D721Med (cell line): ENCODE measurements at places on chromosomes 4 and X.

GRCh38 chr4:38084877-38085711, 124.9 kb downstream of the PTTG2 start:
- no peak for DNase-seq

DNA sequence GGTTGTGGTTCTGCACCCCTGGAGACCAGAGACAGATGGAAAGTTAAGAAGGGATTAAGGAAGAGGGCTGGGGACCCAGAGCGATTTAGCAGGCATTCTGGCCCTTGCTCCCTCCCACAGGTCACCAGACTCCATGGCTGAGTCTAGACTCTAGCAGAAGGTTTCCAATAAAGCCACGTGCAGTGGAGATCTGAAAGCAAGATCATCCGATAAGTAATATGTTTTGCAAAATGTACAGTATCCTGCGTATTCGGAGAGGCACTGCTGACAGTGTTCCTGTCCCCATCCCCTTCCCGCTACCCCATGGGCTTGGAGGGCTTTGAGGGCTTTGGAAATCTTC, 531 bp upstream of the GPRIN3 start:
- peak; percentile 67 for DNase-seq

- no peak for DNase-seq
These were observed 15.9 kb upstream of the NOCT start for GRCh38 chr4:138999666-139000065.

DNA sequence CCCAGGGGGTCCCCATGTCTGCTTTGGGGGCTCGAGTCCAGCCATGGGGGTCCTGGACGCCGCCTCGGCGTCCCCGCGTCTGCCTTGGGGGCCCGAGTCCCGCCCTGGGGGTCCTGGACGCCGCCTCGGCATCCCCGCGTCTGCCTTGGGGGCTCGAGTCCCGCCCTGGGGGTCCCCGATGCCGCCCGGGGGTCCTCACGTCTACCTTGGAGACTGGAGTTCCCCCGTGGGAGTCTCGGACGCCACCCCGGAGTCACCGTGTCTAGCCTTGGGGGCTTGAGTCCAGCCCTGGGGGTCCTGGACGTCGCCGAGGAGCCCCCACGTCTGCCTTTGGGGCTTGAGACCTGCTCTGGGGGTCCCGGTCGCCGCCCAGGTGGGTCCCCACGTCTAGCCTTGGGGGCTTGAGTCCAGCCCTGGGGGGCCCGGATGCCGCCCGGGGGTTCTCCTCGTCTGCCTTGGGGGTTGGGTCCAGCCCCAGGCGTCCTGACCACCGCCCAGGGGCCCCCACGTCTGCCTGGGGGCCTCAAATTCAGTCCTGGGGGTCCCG, 1.1 kb upstream of the GTPBP6 start:
- no peak for DNase-seq

GRCh38 chrX:12877386-12877785, 10.5 kb downstream of the TLR7 start:
- no peak for DNase-seq

GRCh38 chrX:152942077-152942442, 44.2 kb downstream of the ZNF185 start:
- no peak for DNase-seq

DNA sequence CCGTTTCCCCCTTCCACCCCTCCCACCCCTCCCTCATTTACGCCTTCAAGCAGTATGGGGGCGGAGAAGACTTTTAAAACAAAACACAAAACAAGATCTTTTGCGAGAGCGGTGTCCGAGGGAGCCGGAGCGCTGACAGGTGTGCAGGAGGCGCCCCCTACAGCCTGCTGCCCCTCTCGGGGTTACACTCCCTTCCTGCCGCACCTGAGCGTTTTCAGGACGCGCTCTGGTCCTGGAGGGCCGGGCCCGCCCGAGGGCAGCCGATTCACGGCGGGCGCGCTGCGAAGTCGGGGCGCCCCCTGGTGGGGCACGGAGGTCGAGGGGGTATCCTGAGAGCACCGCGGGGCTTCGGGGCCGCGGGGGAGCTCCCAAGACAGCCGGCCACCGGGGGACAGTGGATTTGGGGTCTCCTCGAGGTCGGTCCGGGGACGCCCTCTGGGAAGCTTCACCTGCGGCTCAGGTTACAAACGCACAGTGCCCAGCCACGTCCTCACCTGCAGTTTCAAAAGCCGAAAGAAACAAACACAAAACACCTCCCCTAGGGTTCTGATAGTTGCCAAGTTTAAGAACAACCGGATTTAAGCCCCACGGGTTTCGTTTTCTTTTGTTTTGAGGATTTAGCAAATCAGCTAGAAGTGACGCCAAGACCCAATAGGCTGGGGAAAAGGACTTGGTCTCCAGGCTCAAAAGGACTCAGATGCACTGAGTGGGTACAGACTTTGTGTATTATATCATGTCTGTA, 8.0 kb upstream of the NEUROG2 start:
- no peak for DNase-seq

GRCh38 chr4:113584407-113585150, 177.0 kb downstream of the CAMK2D start:
- no peak for DNase-seq

DNA sequence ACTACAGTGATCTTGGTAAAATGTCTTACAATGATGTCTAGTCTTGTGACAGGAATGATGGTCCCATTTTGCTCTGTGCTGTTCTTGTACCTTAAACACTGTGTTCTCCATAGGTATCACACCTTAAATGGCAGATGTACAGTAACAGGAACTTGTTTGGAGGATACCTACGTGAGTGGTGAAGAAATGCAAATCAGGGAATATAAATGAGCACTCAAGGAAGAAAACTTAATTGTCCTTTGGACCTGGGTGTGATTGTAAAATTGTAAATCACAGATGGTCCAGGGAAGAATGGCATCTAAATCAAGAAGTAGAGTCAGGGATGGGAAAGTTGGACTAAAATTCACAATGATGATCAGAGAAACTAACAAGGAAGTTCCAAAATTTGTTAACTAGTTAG, 12.7 kb downstream of the HPGDS start:
- DNase-seq, result no peak

DNA sequence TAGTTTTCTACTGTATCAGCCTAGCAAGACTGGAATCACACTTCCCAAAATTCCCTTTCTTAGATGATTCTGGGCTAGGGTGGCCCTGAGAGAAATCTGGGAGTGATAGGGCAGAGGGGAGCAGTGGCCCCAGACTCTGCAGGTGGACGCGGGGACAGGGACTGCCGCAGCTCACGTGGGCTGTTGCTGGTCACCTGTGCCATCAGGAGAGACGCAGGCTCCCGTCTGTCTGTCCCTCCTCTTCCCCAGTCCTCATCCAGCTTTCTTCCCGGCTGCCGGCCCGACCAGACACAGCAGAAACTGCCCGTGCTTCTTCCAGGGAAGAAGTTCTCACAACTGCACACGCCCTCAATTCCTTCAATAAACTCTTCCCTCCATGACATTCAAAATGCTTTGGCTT, 86.4 kb downstream of the AFAP1 start:
- DNase-seq, result no peak

DNA sequence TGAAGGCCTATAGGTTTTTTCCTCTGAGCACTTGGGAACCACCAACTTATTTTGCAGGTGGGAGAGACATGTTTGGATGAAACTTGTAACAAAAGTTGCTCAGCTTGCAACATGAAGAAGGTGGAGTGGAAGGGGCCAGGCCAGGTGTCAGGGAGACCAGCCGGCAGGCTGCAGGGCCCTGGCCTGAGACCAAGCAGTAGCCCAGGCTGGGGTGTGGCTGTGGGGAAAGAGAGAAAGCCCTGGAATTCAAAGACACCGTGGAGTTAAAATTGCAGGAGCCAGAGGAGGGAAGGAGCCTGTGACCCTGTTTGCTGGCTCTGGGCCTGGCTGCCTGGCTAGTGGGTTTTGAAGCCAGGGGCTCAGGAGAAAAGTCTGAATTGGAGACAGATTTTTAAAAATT, 43.4 kb downstream of the EFNB1 start:
- no peak for DNase-seq

DNA sequence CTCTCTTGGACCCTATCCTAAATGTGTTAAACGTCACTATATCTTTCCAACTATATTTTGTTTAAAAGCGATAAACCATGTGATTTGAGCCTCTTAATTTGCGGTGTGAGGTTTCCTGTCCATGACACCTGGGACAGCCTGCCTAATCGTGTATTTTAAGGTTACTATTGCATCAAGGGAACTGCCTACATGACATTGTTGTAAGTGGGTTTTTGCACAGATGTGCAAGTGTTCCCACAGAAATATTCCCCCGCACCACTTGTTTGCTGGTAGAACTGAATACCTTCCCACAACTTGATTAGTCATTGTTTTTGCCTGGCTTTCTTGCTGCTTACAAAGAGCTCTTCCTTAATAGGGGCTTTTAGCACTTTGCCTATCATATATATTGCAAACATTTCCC, 5.1 kb upstream of the FAM184B start:
- DNase-seq, result no peak

DNA sequence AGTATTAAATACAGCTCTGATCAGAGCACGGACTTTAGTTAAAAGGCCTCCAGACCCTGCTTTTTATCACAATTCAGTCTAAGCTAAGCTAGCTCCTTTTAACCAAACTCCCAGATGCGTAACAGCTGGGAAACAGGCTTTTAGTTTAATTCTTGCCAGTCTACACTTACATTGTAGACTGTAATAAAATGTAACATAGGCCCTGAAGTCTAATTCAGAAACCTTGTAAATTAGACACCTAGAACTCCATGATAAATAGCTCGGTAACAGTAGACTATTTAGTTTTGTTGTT, 20.1 kb downstream of the FBXO8 start:
- no peak for DNase-seq

- DNase-seq, result no peak
These were observed 30.4 kb upstream of the PAGE1 start for GRCh38 chrX:49725923-49726904.

DNA sequence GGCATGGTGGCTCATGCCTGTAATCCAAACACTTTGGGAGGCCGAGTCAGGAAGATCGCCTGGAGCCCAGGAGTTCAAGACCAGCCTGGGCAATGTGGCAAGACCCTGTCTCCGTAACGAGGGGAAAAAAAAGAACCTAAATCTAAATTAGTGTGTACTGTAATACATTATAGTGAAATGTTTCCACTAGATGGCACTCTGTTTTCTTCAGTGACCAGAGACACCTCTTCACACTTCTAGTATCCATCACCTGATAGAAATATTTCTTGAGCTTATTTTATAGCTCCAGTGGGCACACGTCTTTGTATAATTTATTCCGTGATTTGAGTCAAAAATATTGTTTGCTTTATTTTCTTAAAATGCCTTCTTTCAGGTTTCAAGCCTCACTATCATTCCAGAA, 600.9 kb upstream of the DIPK2B start:
- DNase-seq, result no peak

DNA sequence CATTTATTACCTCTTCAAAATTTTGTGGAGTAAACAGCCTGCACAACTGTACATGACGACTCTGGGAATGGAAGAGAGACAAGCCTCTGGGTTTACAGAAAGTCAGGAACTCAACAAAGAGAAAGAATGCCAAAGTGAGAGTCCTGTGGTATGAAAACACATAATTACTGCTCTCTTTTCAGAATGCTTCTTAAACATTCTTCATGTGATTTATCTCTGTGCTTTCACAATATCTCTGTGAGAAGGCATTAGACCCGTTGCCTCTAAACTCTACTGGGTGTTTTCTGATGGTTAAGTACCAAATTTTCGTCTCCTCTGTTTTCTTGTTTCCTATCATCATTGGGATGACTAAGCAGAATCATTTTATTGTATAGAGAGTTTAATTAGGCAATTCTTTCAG, 966.6 kb upstream of the SLIT2 start:
- DNase-seq, result no peak

- no peak for DNase-seq
These were observed 113.0 kb downstream of the ARX start for GRCh38 chrX:24902806-24903205.

- no peak for DNase-seq
These were observed 2.1 kb upstream of the ZNF141 start for GRCh38 chr4:335515-335914.
